Activated CD4-positive, alpha-beta T cell treated with anti-CD3 and anti-CD28 coated beads, Interleukin-2, amount 50 U/mL, for 4 hours (primary cell): ENCODE measurements at places on chromosomes 1 and 21.

DNA sequence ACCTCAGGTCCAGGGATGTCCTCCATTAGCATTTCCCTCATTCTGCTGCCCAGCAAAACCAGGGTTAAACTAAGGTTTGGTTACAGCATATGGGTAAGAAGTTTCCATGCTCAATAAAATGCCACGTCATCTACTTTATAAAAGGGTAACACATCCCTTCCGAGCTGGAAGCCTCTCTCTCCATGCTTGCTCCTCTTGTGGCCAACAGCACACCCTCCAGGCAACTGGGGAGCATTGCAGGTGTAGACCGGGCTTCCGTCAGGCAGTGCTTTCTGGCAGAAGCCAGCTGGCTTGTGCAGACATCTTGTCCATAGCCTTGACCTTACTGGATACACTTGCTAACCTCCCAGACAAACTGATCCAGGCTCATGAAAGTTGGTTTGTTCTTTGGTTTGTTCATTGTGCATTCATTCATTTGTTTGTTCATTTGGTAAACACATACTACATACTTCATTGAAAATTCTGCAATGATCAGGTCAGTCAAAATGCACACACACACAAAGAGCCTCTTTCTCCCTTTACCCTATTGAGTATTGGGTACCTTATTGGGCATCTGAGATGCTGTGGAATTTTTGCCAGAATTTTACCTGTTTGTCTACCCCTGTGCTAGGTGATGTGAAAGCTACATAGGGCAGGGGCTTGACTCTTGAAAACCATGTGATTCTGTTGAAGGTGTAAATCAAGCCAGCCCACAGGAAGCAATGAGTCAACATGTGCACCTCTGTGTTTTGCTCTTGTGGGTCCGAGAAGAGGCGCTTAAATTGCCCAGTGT lies 422.8 kb downstream of the CAMTA1 start:
- DNase-seq: no peak

DNA sequence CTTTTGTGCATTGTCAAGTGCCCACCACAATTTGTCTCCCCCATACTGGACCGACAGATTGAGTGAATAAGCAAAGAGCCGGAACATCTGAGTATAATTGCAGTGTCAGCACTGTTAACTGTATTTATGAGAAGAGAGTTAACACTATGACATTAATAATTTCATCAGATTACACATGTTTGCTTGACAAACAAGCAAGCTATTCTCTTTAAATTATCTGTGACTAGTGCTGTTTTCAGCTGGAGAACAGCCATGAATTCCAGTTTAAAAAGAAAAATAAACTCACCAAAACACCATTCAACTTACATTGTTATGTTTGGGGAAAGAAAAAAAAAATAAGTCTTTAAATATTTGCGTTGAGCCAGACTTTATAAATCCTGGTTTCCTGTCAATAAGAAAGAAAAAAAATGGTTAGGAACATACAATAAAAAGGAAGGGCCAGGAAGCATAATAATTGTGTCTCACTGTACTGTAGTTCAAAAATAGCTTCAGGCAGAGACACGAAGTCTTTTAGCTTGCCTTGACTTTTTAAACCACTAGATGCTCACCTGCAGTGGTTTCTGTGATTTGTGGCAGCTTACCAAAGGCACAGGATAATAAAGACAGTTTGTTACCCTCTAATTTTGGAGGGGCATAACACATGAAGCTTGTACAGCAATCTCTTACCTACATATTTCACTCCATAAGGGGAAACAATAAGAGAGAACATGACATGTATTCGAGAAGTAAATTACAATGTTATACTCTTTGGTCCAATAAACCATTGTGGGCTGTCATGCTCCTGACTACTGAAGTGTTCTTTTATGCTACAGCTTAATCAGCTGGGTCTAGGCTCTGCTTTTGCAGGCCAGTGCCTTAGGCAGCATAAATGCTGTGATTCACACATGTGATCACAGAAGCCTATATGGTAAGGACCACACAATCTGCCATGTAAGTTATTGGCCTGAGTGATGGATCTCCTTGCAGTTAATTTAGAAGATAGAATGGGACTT lies 302.0 kb upstream of the ADGRL2 start:
- no peak for DNase-seq

DNA sequence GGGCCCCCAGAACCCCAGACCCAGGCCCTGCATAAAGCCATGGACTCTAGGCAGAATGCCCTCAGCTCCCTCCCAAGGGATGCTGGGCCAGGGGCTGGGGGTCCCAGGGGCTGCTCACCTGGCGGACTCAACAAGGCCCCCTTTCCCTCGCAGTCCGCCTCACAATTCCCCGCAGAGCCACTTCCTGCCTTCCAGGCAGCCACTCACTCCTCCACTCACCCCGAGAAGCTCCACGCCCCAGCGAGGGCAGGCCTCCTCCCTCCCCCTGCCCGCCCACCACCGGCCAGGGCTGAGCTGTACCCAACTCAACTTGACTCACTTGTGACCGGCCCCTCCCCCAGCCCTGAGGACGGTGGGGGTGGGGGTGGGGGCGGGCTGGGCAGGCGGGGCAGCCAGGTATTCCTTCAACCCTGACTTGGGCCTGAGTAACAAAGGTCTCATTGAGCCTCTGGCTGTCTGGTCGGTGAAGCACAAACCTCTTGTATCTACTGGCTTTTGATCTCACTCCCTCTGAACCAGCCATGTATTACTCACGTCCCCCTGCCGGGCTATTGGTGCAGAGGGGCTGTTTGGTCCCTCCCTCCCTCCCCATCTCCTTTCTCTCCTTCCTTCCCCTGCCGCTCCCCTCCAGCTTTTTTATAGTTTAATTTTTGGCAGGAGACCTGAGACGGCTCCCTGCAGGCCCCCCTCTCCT lies 5.9 kb downstream of the BLACAT1 start:
- DNase-seq: no peak

DNA sequence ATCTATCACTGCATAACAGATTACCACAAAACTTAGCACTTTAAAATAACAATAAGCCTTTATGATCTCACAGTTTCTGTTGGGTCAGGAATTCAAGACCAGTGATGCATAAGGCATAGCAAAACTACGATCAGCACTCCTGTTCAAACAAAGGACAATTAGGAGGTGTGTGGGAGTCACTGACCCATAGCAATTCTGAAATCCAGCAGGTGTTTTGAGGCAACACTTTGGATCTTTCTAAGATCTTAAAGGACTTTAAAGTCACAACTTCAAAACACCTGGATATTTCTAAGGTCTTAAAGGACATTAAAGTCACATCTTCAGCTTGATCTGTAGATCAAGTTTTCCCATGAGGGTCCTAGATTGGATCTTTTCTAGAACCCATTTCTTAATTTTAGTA lies 35.3 kb downstream of the AKT3 start:
- no peak for DNase-seq

- DNase-seq: no peak
These were observed 10.8 kb upstream of the A3GALT2 start for GRCh38 chr1:33331444-33332356.

DNA sequence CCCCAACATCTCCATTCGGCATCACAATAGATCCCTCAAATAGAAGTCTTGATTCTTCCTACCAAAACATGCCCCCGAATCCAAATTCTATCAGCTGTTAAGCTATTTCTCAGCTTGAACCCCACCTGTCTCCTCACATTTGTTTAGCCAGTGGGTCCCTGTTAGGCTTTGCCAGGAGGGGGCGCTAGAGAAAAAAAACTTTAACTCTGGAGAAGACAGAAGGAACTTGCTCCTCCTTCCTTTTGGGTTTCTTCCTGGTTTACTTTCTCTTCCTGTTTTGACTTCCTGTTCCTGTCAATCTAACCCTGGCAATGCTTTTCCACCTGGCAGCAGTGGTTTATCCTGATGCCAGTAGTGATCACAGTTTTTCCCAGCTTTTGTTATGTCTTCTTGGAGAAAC lies 95.6 kb upstream of the KCNK1 start:
- no peak for DNase-seq
